Lung microvascular endothelial cell (primary cell): ENCODE measurements at places on chromosomes 11 and 22.

GRCh38 chr22:35140879-35141745, 75.2 kb downstream of the ISX start:
- no peak for DNase-seq

DNA sequence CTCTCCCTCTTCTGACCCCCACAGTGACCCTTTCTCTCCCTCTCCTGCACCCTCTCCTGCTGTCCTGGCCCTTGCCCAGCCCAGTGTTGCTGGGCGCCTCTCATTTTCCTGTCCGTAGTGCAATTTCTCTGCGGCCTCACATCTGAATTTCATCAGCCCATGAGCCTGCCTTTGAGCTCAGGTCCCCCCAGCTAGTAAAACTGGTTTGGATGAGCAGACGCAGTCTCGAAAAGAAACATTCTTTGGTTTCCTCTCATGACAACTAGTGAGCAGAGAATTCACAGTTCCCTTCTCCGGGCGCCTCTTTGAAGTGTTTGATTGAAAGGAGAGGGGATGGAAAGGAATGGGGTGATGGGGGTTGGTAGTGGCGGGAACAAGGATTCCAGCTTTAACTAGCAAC, 126.0 kb upstream of the CADM1 start:
- no peak for DNase-seq

- DNase-seq, result no peak
These were observed 50.9 kb upstream of the NFRKB start for GRCh38 chr11:129946256-129946655.

GRCh38 chr22:43173976-43174720, 12.8 kb downstream of the TTLL12 start:
- DNase-seq, result no peak

GRCh38 chr22:47608421-47608820, 846.0 kb downstream of the TBC1D22A start:
- no peak for DNase-seq

- no peak for DNase-seq
These were observed 13.0 kb downstream of the LRP5 start for GRCh38 chr11:68325183-68325906.

DNA sequence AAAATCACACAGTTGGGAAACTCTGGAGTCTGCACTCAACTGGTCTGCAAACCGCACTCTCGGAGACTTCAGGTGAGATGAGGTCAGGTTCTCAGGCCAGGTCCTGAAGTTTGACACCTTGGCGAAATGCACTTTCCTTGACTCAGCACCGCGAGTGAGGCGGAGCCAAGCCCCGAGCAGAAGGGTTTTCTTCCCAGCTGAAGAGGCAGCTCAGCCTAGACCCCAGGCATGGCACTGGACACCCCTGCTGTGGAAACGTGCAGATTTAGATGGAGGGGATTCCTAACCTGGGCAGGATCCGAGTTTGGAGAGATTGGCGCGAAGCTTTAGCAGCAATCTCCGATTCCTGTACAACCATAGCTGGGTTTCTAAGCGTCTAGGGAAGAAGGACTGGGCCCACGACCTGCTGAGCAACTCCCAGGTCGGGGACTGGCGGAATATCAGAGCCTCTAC, 835 bp upstream of the MYOD1 start:
- DNase-seq, result no peak

GRCh38 chr11:1752907-1753228, 2.5 kb upstream of the IFITM10 start:
- no peak for DNase-seq

- no peak for DNase-seq
These were observed 56.8 kb downstream of the SLC1A2 start for GRCh38 chr11:35362521-35362980.
